Activated gamma-delta T cell treated with Interleukin-2 at 50 U/mL for 16 hours (primary cell): ENCODE measurements at places on chromosomes 11 and 22.

- DNase-seq, result no peak
These were observed 149.6 kb upstream of the MTNR1B start for GRCh38 chr11:92819830-92820229.

GRCh38 chr11:92045301-92045700 is 179.3 kb upstream of the FAT3 start:
- no peak for DNase-seq

GRCh38 chr22:20653012-20653794 is 120.7 kb upstream of the SERPIND1 start:
- DNase-seq, result no peak

DNA sequence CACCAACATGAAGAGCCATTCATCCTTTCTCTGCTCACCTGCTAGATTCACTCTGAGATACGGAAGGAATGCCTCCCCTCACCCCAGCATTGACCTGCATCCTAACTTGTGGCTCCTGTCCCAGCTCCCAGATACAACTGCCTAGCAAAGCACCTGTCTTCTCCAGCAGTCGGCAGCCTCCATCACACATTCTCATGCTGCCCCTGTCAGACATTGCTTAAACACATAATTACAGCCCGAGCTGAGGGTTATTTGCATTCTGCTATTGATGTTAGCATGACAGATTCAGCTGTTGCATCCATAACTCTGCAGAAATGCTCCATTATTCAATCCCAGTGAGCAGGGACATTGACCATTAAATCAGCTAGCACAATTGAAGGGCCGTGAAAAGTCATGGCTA is 184.4 kb upstream of the NARS2 start:
- no peak for DNase-seq

GRCh38 chr11:8503910-8504364 is 90.1 kb downstream of the STK33 start:
- DNase-seq, result no peak

- DNase-seq, result no peak
These were observed 34.6 kb downstream of the BBOX1 start for GRCh38 chr11:27075192-27075591.

- no peak for DNase-seq
These were observed 6.1 kb upstream of the TPP1 start for GRCh38 chr11:6625156-6625831.

DNA sequence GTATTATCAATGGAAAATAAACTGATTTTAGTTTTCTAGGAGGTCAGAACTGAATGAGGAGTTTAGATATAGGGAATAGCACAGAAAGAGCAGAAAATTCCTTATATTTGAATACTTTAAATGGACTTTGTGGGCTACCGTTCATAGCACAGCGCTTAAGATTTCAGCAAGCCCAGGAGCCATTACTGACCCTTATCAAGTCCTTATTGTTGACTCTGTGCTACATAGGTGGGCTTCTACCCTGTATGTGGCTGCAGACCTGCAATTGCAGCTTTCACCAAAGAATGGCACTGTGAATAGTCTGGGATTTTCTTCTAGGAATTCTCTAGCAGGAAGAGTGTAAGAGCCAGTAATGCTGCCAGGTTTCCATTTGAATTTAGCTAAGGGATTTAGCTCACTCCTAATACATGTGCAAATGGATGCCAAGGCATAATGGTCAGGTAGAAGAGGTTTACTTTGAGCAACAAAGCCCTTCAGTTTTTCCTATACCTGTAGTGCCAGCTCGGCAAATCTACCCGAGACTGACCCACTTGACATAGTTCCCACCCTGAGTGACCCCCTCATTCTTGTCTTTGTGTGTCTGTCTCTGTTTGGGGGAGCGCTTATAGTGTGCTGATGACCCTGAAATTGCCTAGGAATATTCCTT is 42.5 kb upstream of the DLAT start:
- no peak for DNase-seq

DNA sequence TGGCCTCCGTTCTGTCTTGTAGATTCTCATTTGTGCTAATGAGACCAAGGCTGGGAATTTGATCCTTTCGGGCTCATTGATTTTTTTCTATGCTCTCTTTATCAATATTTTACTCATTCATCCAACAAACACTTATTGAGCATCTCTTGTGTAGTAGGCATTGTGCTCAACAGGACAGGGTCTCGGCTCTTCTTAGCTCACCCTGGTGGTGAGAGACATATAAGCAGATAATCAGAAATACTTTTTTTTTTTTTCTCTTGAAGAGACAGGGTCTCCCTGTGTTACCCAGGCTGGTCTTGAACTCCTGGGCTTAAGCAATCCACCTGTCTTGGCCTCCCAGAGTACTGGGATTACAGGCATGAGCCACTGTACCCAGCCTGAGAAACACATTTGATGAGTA is 48.0 kb upstream of the SLC5A1 start:
- no peak for DNase-seq

DNA sequence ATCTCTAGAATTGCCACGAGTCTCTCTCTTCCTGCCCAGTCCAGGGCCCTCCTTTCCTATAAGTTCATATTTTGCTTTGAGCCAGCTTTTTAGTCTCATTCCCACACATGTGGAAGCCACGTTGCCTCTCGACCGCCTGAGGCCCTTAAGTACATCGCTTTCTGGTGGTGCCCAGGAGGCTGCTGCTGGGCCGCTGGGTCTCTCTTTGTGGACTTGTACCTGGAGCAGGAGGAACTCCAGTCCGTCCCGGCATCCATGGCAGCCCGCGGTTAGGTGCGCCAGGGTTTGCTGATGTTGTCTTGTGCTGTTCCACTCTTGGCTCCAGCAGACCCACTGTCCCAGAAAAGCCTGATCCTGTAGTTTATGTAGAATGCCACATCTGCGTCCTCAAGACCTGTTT is 41.0 kb downstream of the NAT10 start:
- no peak for DNase-seq

- DNase-seq, result no peak
These were observed 759.4 kb downstream of the NELL1 start for GRCh38 chr11:21428796-21429195.

DNA sequence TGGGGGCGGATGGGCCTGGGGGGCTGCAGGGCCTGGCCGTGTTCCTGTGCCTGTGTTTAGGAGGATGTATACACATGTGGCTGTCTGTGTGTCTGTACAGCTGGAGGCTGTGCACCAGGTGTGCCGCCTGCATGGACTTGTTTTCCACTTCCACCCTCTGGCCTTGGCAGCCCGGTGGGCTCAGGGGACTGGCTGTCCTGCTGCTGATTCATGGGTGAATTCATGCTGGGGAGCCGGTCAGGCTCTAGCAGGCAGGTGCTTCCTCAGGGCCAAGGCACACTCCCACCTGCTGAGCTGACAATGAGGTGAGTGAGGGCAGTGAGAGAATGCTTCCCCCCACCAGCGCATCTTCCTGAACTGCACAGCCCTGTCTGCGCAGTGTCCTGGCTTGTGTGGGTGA is 88.4 kb downstream of the CCDC81 start:
- DNase-seq, result no peak

- no peak for DNase-seq
These were observed 82.2 kb downstream of the PHF21B start for GRCh38 chr22:44927463-44928135.

DNA sequence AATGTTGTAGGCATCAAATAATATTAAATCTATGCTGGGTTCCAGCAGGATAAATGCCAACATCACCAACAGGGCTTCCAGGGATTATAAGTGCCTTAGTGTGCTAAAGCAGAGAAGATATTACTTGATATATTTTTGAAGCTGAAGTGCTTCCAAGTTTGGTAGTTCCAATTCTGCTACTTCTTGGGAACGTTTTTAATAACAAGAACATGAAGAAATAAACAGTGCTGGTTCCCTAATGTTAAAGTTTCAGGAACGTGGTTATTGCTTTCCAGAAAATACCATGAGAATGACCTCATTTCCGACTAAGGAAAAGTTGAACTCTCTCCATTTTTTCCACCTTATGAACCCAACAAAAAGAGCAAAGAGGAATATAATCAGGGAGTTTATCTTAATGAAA is 4.6 kb upstream of the RNF185 start:
- DNase-seq, result no peak

- no peak for DNase-seq
These were observed 1048.4 kb downstream of the BRD1 start for GRCh38 chr22:48779211-48779643.

- peak; percentile 3 for DNase-seq
These were observed at the start of gene ANO5 for GRCh38 chr11:22192642-22193347. ANO5 (plus strand) TSS chr11:22193085; CDS start chr11:22193493, 408 bp downstream.

DNA sequence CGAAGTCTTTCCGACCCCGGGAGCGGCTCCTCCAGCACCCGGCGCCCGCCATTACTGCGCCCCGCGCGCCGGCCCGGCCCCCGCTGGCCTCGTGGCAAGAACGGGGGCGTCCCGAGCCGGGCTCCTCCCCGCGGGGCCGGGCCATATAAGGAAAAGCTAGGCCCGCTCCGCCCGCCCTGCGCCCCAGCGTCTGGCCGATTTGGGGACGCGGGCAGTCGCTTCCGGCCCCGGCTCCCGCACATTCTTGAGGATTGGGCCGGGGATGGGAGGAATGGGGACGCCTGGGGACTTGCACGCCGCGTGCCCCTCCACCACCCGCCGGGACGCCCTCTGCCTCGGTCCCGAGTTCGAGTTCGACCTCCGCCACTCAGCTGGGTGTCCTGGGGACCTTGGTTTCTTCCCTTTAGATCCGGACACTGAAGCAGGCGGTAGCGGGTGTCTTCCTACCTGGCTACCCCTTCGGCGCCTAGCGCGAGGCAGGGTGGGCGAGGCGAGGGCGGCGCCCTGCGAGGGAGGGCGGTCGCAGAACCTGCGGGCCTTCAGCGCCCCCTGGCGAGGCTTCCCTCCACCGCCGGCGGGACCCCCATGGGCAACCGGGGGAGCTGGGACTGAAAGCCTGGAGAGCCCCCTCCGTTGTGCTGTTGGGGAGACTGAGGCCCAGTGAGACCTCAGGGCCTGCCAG is 3.8 kb downstream of the SMTN start:
- DNase-seq, result peak; percentile 84

DNA sequence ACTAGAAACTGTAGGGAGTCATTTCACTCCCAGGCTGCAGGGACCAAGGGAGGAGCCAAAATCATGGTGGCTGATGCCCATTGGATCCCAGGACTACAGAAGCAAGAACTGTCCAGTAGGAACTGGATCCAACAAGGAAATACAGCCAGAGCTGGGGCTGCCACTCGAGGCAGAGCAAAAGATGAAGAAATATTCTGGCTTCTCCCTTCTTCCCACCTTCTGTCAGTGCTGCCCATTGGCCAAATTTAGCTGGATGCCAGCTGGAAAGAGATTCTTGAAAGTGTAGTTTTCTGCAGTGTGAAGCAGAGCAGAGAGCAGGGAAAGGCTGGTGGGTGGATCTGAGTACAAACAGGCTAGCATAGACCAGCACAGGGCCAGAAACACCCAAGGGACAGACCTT is 45.6 kb downstream of the COMMD9 start:
- DNase-seq, result no peak

GRCh38 chr11:17116117-17116516 is 38.6 kb upstream of the RPS13 start:
- no peak for DNase-seq

DNA sequence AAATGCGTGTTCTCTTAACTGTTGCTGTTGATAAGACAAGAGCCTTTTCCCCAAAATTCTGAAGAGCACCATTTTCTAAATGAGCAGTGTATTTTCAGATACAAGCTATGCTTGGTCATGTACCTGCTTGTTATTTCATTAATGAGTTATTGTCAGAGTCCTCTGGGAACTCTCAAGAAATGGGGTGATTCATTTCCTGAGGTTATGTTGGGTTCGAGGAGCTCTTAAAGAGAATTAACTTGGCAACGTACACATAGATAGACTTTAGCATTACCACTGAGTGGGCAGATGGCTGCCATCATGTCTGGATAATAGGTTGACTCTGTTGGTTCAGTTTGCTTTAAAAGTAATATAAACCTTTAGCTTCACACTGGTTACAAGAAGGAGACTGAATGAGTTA is 87.9 kb upstream of the SORL1-AS1 start:
- no peak for DNase-seq

GRCh38 chr11:68039526-68040086 is 781 bp downstream of the TCIRG1 start:
- no peak for DNase-seq

GRCh38 chr11:72069787-72070251 is 10.5 kb downstream of the NUMA1 start:
- DNase-seq, result no peak

DNA sequence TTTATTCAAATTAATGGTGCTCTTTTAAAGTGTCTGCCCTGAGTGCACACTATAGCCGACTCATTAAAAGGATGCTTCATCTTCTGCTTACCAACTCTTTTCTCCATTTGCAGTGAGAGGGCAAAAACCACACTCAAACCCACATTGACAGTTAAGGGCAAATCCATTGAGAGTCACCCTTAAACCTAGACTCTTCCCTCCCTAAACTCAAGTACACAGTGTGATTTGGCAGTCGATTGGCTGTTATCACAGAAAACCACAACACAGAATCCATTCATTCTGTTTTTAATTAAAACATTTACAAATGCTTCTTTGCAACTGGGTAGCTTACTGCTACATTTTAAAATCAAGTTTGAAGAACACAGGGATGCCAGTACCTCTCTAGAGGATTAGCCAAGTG is 120.0 kb downstream of the CADM1 start:
- DNase-seq, result no peak

- no peak for DNase-seq
These were observed 47.3 kb downstream of the PRDM11 start for GRCh38 chr11:45193695-45194094.

DNA sequence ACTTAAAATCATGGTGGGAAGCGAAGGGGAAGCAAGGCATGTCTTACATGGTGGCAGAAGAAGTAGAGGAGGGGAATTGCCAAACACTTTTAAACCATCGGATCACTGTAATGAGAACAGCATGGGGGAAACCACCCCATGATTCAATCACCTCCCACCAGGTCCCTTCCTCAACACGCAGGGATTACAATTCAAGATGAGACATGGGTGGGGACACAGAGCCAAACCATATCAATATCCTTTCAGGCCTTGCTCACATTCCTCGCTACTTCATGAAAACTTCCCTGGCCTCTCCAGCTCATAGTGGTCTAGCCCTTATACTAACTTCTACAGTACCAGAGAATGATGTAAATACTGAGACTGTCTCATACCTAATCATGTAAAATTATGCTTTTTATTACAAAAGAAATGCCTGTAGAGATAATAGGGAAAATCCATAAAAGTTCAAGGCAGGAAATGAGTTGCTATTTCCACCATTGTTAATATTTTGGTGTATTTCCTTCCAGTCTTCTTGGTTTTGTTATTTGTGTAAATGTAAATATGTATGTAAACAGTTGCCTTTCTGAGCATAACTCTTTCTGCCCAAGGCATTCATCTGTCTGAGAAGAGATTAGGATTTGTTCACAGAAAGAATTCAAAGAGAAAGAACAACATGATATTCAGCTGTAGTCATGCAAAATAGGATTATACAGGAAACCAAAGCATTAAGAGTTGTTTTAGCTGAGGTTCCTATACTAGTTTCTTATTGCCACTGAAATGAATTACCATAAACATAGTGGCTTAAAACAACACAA is 104.3 kb upstream of the LDLRAD3 start:
- DNase-seq, result no peak

- no peak for DNase-seq
These were observed 1.9 kb upstream of the THAP7 start for GRCh38 chr22:21003782-21004181.

- no peak for DNase-seq
These were observed 2.1 kb upstream of the TCF20 start for GRCh38 chr22:42272431-42272999.

- DNase-seq, result no peak
These were observed 30.6 kb downstream of the TECTA start for GRCh38 chr11:121131656-121132055.
